ENCODE measurements at places on chromosomes 11 and 22. TPM values are rescaled to one million over a fixed set of nuclear protein-coding genes. Genes with fewer than 3 reads are reported as not detected.

The MRGPRX4 gene
- not detected for total RNA-seq

DNA sequence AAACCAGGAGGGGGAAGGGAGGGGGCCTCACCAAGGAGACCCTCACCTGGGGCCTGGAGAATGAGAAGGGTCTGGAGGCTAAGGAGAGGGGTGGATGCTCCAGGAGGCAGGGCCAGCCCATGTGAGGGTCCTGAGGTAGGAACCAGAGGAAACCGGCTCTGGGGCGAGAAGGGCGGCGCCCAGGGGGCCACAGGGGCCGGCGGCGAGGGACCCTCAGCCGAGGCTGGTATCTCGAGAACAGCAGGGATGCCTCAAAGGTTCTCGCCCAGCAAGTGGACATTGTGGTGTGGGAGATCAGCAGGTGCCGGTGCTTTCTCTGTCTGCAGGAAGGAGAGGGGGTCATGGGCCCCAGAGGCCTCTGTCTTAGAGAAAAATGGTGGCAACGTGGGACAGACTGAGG, 47.9 kb downstream of the CDKN1C start:
- H3K27ac ChIP-seq: peak overlapping the region; percentile 66
- no peaks in the 10 kb centered on the region for H3K27me3 ChIP-seq
- DNase-seq: no peak
- H3K36me3 ChIP-seq: no peaks in the 10 kb centered on the region
- H3K4me1 ChIP-seq: peaks cover 23% of the 10 kb centered on the region
- no peak overlapping the region for H3K4me3 ChIP-seq

GRCh38 chr11:123238297-123238696, 43.2 kb upstream of the CLMP start:
- no peak overlapping the region for H3K27ac ChIP-seq
- DNase-seq: no peak
- no peak overlapping the region for H3K4me3 ChIP-seq
- H3K27me3 ChIP-seq: no peaks in the 10 kb centered on the region
- H3K4me1 ChIP-seq: peaks cover 8% of the 10 kb centered on the region
- no peaks in the 10 kb centered on the region for H3K36me3 ChIP-seq

GRCh38 chr11:123493349-123494063, 63.4 kb downstream of the GRAMD1B start:
- no peak overlapping the region for H3K4me3 ChIP-seq
- DNase-seq: no peak
- H3K27ac ChIP-seq: no peak overlapping the region
- no peaks in the 10 kb centered on the region for H3K27me3 ChIP-seq
- no peaks in the 10 kb centered on the region for H3K4me1 ChIP-seq

GRCh38 chr11:8828580-8829361, 82.2 kb upstream of the AKIP1 start:
- H3K27ac ChIP-seq: no peak overlapping the region
- H3K27me3 ChIP-seq: no peaks in the 10 kb centered on the region
- no peak overlapping the region for H3K4me3 ChIP-seq
- peaks cover 25% of the 10 kb centered on the region for H3K4me1 ChIP-seq

GRCh38 chr11:130165601-130166456, 6.2 kb downstream of the ST14 start:
- H3K4me3 ChIP-seq: no peak overlapping the region
- no peaks in the 10 kb centered on the region for H3K27me3 ChIP-seq
- DNase-seq: peak; percentile 66
- peak overlapping the region; percentile 54 for H3K27ac ChIP-seq
- H3K36me3 ChIP-seq: no peaks in the 10 kb centered on the region

DNA sequence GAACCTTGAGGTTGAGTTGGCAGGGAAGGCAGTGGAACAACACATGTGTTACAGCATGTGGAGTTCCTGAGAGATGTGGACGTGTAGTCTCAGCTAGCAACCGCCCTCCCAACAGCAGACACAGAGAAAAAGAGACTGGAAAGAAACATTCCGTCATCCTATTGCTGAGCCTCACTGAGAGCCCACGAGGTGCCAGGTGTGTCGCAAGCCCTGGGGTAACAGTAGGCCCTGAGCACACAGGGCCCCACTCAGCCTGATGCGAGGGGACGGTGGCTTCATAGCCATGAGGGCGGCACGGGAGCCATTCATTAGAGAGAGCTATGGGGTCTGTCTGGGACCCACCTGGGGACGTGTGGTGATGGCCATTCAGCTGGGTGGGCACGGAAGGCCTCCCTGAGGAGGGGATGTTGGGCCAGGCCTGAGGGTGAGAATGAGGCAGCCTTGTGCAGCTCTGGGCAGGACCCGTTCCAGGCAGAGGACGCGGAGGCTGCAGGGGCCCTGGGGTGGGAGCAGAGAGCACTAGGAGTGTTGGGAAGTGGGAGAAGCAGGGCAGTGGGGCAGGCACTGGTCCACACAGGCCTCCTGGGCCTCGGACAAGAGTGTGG, 26.2 kb downstream of the MPPED1 start:
- no peak overlapping the region for H3K27ac ChIP-seq
- no peaks in the 10 kb centered on the region for H3K4me1 ChIP-seq
- no peak overlapping the region for H3K4me3 ChIP-seq
- H3K36me3 ChIP-seq: no peaks in the 10 kb centered on the region
- H3K27me3 ChIP-seq: no peaks in the 10 kb centered on the region
- peak; percentile 63 for DNase-seq

GRCh38 chr11:75352588-75353206, 1.2 kb upstream of the ARRB1 start:
- H3K36me3 ChIP-seq: no peaks in the 10 kb centered on the region
- H3K27ac ChIP-seq: peak overlapping the region; percentile 97
- H3K4me1 ChIP-seq: peaks cover 59% of the 10 kb centered on the region
- peak overlapping the region; percentile 93 for H3K4me3 ChIP-seq

The TMEM134 gene
- total RNA-seq: 98.3 TPM

The CCDC117 gene
- 32.5 TPM for total RNA-seq

GRCh38 chr11:120527111-120527761, 15.7 kb downstream of the GRIK4 start:
- H3K36me3 ChIP-seq: no peaks in the 10 kb centered on the region
- no peak for DNase-seq
- H3K27ac ChIP-seq: no peak overlapping the region
- H3K27me3 ChIP-seq: no peaks in the 10 kb centered on the region

DNA sequence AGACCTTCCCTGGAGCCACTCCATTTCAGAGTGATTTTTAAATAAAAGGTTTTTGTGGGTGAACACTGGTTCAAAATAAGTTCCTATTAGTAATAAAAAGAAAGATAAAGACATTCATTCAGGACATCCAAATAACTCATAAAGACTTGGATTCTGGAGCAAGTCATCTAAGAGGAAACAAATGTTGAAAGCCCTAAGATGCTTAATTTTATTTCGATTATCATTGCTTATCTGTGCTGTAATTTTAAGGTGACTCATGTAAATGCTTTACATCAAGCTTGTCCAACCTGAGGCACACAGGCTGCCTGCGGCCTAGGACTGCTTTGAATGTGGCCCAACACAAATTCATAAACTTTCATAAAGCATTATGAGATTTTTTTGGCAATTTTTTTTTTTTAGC, 34.2 kb upstream of the DBX1 start:
- DNase-seq: no peak
- no peaks in the 10 kb centered on the region for H3K36me3 ChIP-seq
- H3K27ac ChIP-seq: no peak overlapping the region
- H3K4me3 ChIP-seq: no peak overlapping the region
- no peaks in the 10 kb centered on the region for H3K27me3 ChIP-seq

DNA sequence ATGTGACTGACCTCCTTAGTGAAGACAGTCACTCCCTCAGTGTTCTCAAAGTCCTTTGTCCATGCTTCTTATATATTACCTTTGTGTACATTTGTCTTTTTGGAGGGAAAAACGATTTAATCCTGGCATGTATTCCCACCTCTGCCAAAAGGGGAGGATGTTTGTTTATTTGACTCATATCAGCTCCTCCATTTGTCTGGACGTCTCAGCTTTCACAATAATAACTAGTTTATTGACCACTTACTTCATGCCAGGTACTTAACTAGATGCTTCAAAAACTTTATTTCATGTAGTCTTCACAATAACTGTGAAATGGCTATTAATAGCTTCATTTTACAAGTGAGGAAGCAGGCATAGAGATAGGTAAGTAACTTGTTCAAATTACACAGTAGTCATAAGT, 5.3 kb downstream of the TBCEL start:
- H3K4me3 ChIP-seq: no peak overlapping the region
- H3K36me3 ChIP-seq: no peaks in the 10 kb centered on the region
- H3K4me1 ChIP-seq: peaks cover 16% of the 10 kb centered on the region
- H3K27ac ChIP-seq: no peak overlapping the region
- no peak for DNase-seq
- no peaks in the 10 kb centered on the region for H3K27me3 ChIP-seq
